ENCODE measurements at places on chromosomes 5 and 9.

GRCh38 chr5:40464511-40464910, 215.2 kb upstream of the PTGER4 start:
- DNase-seq: no peak

DNA sequence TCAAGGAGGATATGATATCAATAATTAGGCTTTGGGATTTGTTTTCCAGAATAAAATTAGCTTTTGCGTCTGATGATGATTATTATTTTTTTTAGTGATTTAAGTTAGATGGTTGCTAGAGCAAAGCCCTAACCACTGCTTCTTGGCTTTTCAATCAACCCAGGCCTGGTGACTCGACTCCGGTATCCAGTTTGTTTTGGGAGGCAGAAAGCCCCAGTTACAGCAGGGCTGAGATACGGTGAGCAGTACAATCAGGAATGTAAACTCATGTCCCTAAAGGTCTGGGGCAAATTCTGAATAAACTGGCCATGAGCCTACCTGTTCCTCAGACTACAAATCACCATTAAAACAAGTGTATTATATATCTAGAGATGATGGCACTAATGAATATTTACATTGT, 24.4 kb upstream of the CYFIP2 start:
- no peak for DNase-seq

- DNase-seq: no peak
These were observed 603.8 kb downstream of the TLE4 start for GRCh38 chr9:80175286-80176150.

DNA sequence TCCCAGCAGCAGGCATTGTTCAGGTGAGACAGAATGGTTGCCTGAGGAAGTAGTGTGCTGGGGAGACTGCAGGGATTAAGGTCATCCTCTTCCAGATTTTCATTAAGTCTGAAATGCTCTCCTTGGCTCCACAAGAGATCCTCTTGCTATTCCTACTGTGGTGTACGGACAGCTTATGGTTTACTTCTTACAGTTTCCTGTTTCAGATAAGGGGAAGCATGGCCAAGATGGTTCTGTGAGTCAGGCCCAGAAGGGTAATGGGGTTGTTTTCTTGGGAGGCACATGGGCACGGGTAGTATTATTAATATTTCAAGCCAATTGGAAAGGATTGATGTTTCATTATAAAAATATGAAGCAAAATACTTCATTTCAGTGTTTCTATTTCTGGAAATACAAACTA, 42.9 kb downstream of the GLRX start:
- no peak for DNase-seq

- no peak for DNase-seq
These were observed 271.2 kb upstream of the TMEM161B start for GRCh38 chr5:88539693-88540365.

DNA sequence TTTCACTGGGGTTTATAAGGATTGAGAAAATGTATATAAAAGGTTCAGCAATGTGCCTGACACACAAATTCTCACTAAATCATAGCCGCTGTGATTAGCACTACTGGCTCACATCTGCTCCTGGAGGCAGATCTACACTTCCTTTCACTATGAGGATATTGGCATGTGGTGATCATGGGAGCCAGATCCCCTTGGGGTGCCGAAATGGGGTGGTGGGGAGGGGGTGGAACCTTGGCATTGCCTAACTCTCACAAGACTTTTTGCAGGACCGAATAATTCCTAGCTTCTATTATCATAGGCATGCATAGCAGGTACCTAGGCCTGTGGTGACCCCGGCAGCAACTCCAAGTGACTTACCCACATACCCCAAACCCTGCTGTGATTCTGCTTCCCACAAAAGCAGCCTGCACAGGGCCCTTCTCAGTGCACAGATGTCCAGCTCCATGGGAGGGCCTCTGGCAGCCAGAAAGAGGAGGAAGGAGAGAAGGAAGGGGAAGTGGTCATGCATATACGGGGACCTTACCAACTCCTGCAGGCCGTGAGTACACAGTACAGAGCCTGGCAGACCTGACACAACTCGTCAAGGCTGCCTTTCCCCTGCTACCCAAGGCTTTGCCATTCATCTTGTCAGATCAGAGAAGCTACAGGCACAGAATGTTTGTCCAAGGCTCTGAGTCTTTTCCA, 61.3 kb upstream of the IQGAP2 start:
- DNase-seq: no peak

DNA sequence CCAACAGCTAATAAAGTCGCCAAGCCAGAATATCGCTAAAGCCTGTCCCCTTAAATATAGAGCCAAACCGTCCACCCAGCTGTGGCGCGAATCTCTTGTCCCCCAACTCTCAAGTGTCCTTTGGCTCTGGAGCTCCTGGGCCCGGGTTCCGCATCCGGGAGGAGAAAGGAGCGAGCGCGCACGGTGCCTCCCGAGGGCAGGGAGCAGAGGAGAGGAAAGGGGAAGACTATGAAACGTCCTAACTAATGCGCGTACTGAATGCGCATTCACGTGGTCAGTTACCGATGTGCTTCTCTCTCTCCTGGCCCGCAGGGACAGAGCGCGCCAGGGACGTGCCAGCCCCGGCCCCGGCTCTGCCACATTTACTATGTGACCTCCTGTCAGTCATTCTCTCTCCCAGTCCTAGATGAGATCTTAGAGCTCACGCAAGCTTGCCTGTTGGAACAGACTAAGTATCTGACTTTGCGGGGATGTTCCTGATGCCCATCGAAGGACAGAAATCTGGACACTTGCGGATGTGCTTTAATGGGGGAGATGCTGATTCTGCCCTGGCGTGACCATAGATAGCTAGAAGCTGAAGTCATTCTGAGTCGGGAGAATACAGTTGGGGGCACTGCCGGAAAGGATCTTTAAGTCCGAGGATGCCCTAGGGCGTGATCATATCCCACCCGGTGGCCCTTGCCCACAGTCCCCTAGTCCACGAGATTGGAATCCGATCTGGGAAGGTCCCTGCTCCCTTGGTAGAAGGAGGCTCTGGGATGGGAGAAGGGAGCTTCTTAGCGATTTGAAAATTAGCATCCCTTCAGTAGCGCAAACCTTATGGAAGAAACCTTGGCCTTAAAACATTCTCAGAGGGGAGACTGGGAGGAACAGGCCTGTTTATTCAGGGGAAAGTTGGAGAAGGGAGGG, 5.7 kb upstream of the EBF1 start:
- DNase-seq: no peak

- no peak for DNase-seq
These were observed 8.7 kb upstream of the IL7R start for GRCh38 chr5:35847961-35848360.

DNA sequence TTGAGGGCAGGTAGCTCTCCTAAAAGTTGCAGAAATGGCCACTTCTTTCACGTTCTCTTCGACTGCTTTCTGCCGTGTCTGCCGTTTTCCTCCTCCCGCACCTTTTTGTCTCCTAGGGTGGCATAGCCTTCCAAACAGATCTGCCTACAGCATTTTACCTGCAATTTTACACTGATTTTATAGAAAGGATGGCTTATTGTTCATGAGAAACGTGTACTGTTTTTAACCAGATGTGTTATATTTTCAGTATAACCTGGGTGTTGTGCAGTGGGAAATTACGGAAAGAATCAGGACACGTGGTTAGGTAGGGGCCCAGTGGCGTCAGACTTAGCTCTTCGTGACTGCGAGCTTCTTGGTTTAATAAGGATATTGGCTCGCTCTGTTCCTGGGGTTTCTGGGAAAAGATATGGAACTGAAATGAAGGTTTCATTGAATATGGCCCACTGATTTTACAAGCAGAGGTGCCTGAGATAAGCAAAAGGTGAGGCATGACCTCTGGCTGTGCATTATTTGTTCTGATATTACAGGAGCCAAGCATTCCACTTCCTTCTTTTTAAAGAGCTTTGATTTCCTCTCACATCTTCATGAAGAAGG, 43.7 kb upstream of the PRSS3 start:
- no peak for DNase-seq

DNA sequence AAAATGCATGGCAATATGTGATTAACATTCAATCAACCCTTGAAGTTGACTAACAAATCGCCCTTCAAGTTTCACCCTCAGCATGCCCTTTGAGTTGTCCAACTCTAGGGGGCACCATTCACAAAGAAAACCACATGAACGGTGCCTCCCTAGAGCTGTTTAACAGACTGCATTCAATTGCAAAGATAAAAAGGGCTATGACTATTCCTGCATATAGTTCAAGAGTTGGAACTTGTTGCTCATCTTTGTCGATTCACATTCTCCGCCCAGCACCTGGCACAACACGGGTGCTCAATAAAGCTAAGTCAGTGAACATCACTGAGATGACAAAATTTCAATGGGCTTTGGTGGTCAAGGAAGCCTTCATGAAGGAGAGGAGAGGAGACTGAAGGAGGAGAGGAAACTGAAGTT, 69.6 kb upstream of the SLC30A5 start:
- DNase-seq: no peak
